ENCODE measurements at places on chromosomes 4 and X.

- no peak for DNase-seq
Measured at GRCh38 chrX:74023203-74023602, 280.8 kb upstream of the ZCCHC13 start.

DNA sequence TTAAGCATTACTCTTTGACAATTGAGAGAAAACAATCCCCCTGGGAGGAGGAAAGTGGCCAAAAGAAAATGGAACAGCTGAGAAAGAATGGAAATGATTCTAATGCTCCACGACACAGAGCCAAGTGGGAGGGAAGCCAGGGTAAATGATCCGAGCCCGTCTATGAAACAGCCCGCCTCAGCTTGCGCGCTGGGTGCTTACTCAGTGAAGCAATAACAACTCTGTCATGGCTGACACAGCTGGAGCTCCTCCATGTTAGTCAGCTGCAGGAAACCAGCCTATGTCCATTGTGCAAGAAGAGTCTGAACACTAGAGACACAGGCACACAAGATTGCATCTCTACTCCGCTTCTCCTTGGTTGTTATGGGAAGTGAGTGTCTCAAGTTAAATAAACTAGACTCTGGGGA, 19.3 kb downstream of the NOA1 start:
- DNase-seq = peak; percentile 97

GRCh38 chr4:11801466-11802446, 373.1 kb upstream of the HS3ST1 start:
- no peak for DNase-seq

GRCh38 chr4:68950033-68950432, 1.6 kb downstream of the UGT2A3 start:
- no peak for DNase-seq

DNA sequence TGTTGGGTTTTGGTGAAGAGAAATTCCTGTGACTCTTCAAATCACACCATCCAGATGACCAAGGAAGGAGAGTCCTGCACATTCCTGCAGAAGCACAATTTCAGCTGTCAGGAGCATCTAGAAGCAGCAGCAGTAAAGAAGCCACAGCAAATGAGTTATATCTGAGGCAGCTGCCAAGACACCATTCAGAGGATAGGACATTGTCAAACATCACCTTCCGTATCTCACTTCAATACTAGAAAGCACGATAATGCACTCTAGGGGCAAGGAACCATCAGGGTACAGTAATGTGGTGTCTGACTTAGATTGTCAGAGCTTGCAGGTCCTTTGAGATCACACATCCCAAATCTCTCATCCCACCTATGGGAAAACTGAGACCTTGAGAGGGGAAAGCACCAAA, 134.5 kb downstream of the COL4A6 start:
- DNase-seq = no peak

DNA sequence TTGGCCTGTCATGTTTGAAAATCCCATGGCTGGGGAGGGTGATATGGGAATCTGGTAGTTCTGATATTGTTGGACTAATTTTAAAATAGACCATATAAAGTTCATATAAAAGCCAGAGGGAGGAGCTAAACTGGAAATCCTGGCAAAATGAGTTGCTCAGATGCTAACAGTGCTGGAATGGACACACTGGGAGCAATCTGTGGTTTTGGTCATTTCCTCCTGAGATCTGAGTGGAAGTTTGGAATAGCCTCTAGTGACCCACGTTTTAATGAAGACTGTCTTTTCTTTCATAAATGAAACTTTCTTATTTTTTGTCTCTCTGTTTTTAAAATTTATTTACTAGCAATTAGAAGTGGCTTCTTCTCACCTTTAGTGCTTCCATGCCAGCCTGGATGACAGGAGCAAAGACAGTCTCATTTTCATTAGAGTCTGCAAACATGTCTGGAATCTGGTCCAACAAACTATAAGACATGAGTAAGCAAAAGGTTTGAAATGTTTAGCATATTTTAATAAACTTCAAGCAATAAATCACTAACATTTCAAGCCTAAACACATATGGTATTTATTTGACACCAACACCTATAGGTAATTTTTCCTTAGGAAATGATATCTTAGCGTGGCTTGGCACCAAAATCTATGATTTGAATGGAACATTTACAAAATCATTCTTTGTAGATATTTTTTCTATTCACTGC, 66.6 kb downstream of the METTL14 start:
- DNase-seq = no peak

GRCh38 chr4:113289766-113290165, 240.3 kb downstream of the ANK2 start:
- DNase-seq = no peak

GRCh38 chrX:18075603-18076002, 145.1 kb downstream of the BEND2 start:
- DNase-seq = no peak

DNA sequence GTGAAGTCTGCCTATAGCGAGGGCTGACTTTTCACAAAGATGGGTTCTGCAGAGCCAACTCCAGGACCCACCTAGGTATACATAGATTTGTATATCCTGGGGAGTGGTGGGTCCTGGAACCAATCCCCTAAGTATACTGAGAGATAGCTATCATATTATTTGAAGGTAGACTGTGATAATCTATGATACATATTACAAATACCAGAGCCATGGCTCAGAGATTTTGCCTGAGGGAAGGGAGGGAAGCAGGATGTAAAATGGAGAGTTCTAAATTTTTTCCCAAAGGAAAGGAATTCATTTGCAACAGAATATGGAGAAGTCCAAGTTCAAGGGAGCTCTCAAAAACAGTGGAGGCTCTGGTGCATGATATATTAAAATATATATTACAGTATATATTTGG, 7.2 kb downstream of the TCEAL3 start:
- DNase-seq = no peak

DNA sequence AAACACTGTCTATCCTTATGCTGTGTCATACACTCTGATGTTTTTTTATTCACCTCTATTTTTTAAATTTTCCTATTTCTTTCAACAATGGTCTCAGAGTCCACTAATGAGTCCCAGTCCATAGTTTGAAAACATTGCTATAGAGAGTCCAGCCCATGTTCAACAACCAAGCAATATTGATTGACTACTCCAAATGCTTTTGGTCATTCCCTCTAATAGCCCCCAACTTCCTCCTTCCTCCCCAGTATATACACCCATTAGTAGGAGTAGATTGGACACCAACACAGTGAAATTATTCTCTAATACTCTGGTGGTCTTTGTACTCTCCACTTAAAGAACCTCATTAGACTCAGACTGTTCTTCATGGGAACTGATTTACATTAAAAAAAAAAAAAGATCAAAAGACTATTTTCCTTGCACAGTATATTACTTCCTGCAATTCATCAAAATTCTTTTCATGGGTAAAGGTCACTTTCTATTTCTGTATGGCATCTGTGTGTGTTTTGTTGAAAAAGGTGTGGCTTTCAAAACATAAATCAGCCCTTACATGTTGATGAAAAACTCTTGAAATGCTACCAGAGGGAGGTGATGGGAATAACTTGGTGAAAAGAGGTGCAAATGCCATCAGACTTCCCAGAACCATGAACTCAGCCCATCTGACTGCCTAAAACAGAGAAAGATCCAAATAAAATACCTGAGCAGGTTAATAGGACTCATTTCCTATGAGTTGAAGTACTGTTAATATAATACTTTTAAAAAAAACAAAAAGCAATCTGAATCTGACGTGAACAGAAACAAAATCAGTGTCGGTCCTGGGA, 250.3 kb upstream of the KLF3 start:
- DNase-seq = no peak

GRCh38 chr4:183729069-183729406, 69.9 kb downstream of the TRAPPC11 start:
- DNase-seq = no peak

DNA sequence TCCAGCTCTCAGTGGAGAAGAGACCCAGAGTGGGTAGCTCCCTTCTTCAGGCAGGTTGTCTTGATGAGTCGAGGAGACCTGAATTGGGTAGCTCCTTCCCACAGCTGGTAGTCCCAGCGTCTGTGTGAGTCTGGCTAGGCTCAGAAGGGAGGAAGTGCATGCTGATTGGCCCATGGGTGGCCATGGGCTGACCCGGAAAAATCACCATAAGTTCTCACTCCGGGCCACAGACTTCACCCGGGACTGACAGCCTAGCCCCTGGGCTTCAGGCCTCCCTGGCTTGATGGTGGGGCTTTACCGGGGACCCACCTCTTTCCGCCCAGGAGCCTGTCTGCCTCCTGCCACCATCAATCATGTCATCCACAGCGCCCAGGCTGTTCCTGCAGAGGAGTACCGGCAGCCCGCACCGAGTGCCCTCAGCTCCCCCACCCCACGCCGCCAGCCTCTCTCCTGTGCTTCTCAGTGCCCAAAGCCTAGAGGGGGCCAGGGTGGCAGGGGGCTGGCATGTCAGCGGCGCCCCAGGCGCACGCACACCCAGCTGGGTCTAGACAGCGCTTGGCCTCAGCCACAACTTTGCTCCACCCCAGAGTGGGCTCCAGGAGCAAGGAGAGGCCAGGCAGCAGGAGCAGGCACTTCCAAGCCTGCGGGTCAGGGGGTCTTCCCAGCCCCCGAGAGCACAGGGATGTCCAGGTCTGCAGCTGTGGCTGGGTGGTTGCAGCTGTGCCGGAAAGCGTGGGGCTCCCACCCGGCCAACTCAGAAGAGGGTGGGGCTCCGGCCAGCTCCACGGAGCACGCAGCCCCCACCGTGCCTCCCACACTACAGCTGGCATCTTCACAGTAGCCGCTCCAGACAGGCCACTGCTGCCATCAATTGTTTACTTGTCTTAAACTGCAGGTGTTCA, 16.1 kb upstream of the SAT1 start:
- DNase-seq = no peak

GRCh38 chr4:182231080-182231479, 12.1 kb upstream of the TENM3 start:
- DNase-seq = no peak

DNA sequence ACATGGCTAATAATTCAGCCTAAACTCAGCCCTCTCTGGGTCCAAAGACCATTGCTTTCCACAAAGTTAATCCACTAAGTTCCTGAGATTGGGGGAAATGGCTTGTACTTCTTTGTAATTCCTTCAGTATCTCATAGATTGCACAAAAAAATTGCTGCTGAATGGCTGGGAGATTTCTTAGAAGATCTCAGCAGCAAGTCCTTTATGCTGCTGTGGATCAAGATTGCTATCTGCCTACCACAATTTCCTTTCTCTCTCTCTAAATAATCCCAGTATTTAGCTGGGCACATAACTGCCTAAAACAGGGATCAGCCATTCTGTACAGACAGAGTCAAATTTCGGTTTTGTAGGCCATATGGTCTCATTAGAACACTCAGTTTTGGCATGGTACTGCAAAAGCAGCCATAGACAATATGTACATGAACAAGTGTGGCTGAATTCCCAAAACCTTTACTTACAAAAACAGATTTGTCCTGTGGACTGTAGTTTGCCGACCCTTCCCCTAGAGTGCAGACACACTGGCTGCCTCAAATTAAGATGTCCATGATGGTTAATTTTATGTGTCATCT, 18.5 kb upstream of the HOPX start:
- no peak for DNase-seq

DNA sequence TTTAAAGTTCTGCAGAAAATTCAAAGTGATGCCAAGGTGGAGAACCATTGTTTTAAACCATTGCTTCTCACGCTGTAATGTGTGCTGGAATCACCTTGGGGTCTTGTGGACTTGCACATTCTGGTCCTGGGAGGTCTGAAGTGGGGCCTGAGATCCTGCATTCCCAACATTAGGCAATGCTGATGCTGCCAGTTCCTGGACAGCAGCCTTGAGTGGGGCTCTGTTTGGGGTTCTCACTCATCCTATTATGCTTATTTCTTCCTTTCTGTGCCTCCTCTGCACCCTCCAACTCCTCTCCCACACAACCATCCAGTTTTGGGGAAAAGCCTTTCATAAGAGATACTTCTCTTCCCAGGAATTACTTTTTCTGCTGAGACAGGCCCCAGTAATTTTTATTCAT, 44.2 kb upstream of the RASSF6 start:
- DNase-seq = no peak

GRCh38 chr4:62328526-62328925, 1128.4 kb downstream of the ADGRL3 start:
- no peak for DNase-seq

DNA sequence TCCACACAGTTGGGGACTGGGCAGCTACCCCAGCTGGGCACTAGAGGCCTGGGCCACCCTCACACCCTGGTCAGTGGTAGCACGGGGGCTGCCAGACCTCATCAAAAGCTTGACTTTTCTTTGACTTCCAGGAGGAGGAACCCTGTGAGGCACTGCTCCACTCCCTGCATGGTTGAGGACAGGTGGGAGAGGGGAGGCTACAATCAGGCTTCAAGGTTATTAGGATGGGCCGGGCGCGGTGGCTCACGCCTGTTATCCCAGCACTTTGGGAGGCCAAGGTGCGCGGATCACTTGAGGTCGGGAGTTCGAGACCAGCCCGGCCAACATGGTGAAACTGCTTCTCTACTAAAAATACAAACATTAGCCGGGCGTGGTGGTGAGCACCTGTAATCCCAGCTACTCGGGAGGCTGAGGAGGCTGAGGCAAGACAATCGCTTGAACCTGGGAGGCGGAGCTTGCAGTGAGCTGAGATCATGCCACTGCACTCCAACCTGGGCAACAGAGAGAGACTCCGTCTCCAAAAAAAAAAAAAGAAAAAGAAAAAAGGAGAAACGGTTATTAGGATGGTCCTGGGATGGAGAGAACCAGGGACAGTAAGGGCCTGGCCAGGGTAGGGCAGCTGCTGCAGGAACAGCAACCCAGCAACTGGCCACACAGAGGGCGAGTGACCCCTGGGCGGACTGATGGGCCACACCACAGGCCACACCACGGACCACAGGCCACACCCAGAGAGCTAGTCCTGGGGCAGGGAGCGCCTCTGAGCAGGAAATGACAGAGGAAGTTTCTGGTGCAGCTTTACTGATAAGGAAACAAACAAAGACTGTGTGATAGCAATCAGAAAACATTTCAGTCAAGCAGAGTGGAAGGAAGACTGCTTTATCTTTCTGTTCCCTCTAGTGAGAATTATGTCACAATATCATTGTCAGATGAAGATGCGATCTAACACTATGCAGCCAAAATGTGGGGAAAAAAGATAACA, 20.5 kb upstream of the OPN1LW start:
- DNase-seq = no peak

- DNase-seq = no peak
Measured at GRCh38 chrX:105738162-105738561, 84.2 kb upstream of the NRK start.

DNA sequence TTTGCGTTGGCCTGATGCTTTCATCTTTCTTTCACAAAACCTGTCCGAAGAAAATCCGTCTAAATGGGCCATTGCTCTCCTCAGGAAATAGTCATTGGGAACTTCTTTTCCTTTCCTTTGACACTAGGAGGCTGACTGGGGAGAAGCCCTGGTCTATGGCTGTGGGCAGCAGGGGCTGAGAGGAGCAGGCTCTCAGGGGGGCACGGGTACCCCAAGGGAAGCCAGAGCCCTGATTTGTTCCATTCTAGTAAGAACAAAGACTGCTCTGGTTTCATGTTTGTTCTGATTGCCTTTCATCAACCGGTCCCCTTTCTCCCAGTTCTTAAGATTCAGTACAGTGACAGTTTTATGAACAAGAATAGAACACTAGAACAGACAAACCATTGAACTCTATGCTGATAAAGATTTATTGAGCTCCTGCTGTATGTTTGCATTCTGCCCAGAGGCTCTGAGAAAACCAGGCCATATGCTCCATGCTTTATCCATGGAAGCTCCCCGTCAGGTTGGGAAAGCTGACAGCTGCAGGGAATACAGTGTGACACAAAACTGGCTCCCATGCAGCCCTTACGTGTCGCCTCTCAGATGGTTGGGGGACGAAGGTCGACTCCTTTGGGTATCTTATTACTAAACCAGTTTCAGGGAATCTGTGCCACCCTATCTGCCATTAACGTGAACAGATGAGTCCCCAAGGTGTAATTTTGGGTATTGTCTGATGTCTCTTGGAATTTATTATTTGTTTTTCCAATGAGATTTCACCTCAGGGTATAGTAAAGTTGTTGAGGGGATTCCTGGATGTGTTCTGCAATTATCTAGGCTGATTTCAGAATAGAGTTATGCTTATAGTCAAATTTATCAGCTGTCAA, 72.4 kb upstream of the MSANTD1 start:
- DNase-seq = no peak
